D721Med (cell line): ENCODE measurements at places on chromosomes 3 and 15.

DNA sequence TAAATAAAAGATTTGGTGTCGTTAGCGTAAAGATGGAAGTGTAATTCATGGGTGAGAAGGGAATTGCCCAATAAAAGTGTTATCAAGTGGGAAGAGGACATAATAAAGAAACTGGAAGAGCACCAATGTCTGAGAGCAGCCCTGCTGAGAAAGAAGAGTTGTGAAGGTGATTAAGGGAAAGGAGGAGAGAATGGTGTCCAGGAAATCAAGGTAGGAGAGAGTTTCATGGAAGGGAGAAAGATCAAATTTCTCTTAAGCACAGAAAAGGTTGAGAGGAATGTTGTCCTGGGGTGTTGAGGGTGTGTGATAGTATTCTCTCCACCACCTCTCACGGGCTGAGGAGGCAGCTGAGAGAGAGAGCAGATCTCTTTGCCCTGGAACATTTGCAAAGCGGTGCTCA, 339.7 kb downstream of the SATB1 start:
- DNase-seq, result no peak

DNA sequence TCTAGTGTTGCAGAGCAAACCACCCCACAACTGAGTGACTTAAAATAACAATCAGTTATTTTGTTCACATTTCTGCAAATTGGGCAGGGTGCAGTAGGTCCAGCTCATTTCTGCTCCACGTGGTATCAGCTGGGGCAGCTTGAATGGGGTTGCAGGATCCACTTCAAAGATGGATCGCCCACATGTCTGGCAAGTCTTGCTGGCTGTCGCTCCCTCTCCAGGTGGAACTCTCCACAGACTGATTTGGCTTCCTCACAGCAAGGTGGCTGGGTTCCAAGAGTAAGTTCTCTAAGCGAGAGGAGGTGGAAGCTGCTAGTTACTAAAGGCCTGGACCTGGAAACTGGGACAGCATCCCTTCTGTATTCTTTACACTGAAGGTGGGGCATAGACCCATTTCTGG, 213.3 kb downstream of the SLC9A9 start:
- no peak for DNase-seq

GRCh38 chr3:120762615-120763014, 20.1 kb downstream of the GTF2E1 start:
- DNase-seq, result no peak

- no peak for DNase-seq
These were observed 715.4 kb downstream of the NSUN3 start for GRCh38 chr3:94778289-94778688.

GRCh38 chr3:186487819-186488218, 56.4 kb downstream of the CRYGS start:
- no peak for DNase-seq

DNA sequence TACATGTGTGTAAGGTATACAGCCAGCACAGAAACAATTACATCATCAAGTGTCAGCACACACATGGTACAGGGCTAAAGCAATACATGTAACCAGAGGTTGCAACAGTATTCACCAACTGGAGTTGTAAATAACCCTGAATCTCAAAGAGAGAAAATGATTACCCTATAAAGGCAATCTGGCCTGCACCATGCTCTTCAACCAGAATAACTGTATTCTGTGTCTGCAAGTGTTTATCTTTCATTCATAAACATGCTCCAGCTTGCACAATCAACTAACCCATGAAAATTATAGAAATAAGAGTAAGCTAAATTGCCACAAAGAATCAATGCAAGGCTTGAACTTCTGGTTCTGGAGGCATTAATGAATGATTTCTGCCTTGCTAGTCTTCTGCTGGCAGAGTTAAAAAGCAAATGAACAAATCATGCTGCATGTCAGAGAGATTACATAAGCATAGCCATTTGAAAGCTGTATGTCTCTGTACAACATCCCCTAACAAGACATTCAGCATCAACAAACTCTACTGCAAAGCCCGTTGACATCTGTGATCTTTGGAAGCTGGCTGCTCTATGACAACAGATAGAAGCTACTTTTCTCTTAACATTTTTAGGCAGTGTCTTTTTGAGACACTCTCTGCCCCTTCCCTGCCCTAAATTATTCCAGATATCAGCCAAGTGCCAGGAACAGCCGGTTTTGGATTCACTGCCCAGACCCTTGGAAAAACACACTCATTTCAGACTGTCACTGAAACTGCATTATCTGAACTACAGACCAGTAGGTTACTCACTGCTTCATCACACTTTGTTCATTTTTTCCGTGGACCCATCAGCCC, 871.0 kb downstream of the OTOL1 start:
- DNase-seq, result no peak

DNA sequence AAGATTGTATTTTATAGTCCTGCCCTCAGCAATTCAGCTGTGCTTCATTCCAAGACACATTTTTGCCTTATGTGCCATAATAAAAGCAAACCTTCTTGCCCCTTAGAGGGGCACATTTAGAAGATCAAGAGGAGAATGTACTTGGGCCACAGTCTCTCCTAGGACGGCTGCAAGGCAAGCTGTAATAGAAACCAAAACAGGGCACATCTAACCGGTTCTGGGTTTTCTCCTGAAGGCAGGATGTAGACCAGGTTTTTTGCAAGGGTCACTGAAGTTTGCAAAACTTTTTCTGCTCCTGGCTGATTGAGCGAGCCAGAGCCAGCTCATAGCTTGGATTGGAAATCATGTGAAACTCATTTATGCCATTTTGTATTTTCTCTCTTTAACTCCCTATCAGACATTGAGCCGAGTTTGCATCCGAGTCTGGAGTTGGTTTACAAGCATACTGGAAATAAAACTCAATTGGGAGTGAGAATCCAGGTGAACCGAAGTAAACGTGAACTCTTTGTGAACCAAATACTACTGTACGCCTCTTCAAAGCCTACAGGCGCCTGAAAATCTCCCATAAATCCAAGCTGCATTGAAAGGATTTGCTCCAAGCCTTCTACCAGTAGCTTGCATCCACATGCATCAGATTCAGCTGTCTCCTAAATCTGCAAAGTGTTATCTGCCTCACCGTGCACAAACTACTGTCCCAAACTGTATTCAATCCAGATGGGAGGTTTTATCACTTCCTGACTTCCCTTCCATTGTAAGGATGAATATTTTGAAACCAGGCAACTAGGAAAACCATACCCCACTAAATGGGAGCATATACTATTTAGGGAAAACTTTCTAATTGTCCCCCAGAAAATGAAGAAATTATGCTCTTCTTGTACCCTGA, 60.9 kb upstream of the TSC22D2 start:
- DNase-seq, result no peak

DNA sequence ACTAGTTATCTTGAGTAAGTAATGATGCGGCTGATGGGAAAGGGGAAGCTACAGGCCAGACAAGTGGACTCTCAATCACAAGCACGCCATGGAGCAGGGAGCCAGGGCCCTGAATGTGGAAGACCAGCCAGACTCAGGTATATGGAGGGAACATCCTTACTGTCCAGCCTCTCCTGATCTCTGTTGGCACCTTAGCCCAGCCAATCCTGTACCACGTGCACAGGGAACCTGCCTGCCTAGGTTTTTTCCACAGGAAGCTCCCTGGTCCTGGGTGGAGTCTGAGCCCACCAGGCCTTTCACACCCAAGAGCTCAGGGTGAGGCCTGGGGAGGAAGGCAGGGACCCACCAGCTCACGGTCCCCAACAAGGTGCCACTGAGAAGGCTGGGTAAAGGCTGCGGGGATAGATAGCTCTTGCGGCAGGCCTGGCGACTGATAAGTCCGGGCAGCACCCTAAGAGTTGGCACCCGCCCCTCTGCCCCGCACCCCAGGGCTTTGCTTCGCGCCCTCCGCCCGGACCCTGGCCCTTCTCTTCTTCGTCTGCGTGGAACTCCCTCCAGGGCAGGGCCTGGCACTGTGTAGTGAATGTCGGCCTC, 933 bp upstream of the APEH start:
- no peak for DNase-seq

DNA sequence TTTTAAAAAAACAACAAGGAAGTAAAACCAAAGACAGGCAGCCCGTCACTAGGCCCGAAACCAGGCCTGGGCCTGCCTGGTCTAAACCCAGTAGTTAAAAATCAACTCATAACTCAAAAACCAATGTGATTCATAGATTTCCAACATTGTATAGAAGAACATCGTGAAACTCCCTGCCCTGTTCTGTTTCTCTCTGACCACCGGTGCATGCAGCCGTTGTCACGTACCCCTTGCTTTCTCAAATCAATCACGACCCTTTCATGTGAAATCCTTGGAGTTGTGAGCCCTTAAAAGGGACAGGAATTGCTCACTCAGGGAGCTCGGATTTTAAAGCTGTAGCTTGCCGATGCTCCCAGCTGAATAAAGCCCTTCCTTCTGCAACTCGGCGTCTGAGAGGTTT, 89.5 kb downstream of the DCLK3 start:
- DNase-seq, result no peak

GRCh38 chr15:25892126-25892525, 29.0 kb upstream of the ATP10A start:
- no peak for DNase-seq

GRCh38 chr15:39181056-39181747, 399.7 kb upstream of the THBS1 start:
- no peak for DNase-seq

DNA sequence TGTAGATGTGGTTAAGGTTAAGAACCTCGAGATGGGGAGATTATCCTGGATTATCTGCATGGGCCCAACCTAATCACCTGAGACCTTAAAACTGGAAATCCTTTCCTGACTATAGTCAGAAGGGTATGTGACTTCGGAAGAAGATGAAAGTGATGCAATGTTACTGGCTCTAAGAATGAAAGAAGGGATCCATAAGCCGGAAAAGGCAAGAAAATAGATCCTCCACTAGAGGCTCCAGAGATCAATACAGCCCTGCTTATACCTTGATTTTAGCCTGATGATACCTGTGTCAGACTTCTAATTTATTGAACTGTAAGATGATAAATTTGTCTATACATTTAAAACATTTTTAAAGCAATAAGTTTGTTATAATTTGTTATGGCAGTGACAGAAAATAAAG, 21.5 kb upstream of the GASK1A start:
- DNase-seq, result no peak

- no peak for DNase-seq
These were observed 380.0 kb upstream of the DPH6 start for GRCh38 chr15:35926007-35926380.

- no peak for DNase-seq
These were observed 119.4 kb upstream of the IQSEC1 start for GRCh38 chr3:13192471-13193213.

- DNase-seq, result no peak
These were observed 20.2 kb downstream of the LRIG1 start for GRCh38 chr3:66480666-66481065.

- no peak for DNase-seq
These were observed 7.9 kb upstream of the MESP1 start for GRCh38 chr15:89758981-89759380.

GRCh38 chr15:57172925-57173324, 203.4 kb upstream of the CGNL1 start:
- DNase-seq, result no peak

GRCh38 chr3:184526088-184526433, 35.5 kb upstream of the EPHB3 start:
- no peak for DNase-seq

DNA sequence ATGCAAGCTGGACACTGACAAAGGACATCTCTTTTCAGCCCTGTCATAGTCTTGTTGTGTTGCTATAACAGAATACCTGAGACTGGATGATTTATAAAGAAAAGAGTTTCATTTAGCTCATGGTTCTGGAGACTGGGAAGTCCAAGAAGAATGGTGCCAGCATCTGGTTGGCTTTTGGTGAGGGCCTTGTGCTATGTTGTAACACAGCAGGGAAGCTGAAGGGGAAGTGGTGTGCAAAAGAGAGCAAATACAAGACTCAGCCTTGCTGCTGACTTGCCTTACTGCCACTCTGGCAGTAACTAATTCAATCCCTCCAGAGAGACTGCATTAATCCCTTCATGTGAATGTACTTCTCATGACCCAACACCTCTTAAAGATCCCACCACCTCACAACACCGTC, 356.3 kb upstream of the PROK2 start:
- DNase-seq, result no peak
